ENCODE measurements at places on chromosomes 7 and 10.

- DNase-seq = no peak
These were observed 88.1 kb upstream of the KMT2C start for GRCh38 chr7:152523916-152524315.

- no peak for DNase-seq
These were observed 31.0 kb downstream of the DENND2A start for GRCh38 chr7:140609646-140610045.

- peak; percentile 42 for DNase-seq
These were observed at the start of gene CADPS2 for GRCh38 chr7:122886357-122887081. TSS of gene CADPS2 (minus strand) at chr7:122886460. CDS start at chr7:122886337, 123 bp downstream.

DNA sequence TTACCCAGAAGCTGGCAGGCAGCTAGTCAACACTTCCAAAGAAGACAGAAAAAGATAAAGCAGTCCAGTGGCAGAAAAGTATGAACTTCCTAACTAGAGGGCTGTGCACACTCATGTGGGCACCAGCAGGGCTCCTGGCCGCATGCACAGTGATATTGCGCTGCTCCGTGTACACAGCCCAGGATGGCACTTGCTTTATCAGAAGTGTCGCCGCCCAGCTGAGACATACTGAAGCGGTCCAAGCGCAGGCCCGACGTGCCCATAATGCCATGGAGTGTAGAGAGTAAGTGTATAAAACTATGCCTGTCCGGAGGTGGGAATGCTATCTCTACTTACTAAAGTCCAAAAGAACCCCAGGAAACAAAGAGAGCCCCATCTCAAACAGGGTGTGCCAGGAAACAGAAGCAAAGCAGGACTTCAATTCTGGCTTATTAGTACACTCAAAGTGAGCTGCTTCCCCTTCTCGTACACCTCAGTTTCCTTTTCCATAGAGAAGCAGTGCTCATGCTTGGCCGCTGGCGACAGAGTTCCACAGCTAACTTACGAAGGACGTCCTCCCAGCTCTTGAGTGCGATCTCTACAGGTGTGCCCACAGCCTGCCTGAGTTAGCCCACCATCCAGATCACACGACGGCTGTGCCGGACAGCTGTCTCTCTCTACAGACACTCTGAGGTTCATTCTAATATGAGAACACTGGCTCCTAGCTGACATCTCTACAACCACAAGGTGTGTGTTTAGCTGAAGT, 234.3 kb downstream of the COBL start:
- no peak for DNase-seq

- DNase-seq = no peak
These were observed 17.4 kb downstream of the POLL start for GRCh38 chr10:101570428-101571270.

DNA sequence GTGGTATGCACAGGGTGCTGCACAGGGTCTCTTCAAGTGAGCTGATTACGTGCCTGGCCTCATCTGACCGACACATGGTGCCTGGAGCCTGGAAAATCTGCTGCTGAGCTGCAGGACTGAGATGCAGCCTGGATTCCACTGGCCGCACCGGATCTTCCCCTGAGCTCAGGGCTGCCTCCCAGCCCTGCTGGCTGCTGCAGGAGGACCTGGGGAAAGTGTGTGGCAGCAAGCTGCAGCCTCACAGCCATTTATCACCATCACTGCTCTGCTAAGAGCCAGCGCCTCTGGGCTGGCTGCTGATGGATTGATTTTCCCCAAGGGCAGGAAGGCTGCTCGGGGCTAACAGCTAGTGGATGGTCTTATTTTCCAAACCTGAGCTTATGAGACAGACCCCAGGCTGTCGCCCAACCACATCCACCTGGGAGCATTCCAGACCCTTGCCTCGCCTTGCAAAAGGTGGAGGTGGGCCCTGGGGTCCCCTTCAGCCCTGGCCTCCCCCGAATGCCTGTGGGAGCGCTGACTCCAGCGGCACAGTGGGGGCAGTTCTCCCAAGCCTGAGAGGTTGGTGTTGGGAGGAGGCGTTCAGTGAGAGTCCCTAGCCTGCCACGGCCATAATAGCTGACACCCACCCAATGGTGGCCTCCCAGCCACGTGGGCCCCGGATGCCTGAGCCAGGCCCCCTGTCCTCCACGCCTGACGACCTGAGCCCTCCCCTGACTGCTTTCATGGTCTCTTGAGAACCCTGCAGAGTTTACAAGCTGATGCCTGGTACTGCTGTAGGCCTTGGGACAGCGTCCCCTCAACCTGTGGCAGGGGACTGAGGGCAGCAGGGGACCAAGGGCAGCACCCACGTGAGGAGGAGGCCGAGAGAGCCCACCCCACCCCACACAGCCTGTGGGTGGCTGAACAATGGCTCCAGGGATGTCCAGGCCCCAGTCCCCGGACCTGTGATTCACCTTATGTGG, 38.2 kb downstream of the STK32C start:
- no peak for DNase-seq

Data from NCI-H1048 (cell line).